ENCODE measurements at places on chromosomes 7 and 10. TPM values are rescaled to one million over a fixed set of nuclear protein-coding genes. Genes with fewer than 3 reads are reported as not detected.

WASHC2C gene
- total RNA-seq: 25.9 TPM

SP8 gene
- not detected for total RNA-seq

NUTM2E gene
- total RNA-seq: not detected

TAS2R3 gene
- total RNA-seq: 0.35 TPM

OR2A1 gene
- total RNA-seq: 0.19 TPM

CALCR gene
- total RNA-seq: not detected

CALHM2 gene
- 12.7 TPM for total RNA-seq

JCAD gene
- 19.3 TPM for total RNA-seq

AS3MT gene
- total RNA-seq: 7.2 TPM

PNLIPRP3 gene
- total RNA-seq: not detected

TRIM73 gene
- total RNA-seq: 1.4 TPM

SMO gene
- 4.7 TPM for total RNA-seq

COBL gene
- 109 TPM for total RNA-seq

FAM24B gene
- total RNA-seq: 0.43 TPM

MYH16 gene
- not detected for total RNA-seq

MGMT gene
- total RNA-seq: 11.4 TPM

MEST gene
- 6.1 TPM for total RNA-seq

WNT8B gene
- not detected for total RNA-seq

RAMP3 gene
- total RNA-seq: 52.5 TPM

PAOX gene
- 2.9 TPM for total RNA-seq

ECHS1 gene
- total RNA-seq: 152 TPM

OPALIN gene
- not detected for total RNA-seq

ANKRD7 gene
- total RNA-seq: 0.62 TPM

PNLIPRP2 gene
- not detected for total RNA-seq

HOXA13 gene
- not detected for total RNA-seq

CACNA2D1 gene
- 87.3 TPM for total RNA-seq

INHBA gene
- total RNA-seq: 14.1 TPM

FAM241B gene
- 5.7 TPM for total RNA-seq

PALS2 gene
- 4.3 TPM for total RNA-seq

SORCS3 gene
- not detected for total RNA-seq

MDFIC gene
- total RNA-seq: 49.8 TPM

SMKR1 gene
- not detected for total RNA-seq

MBL2 gene
- not detected for total RNA-seq

CTBP2 gene
- total RNA-seq: 35.9 TPM

Data from cardiac septum (tissue), 1 donor.